WERI-Rb-1 (cell line): ENCODE measurements at places on chromosomes 6 and 20.

DNA sequence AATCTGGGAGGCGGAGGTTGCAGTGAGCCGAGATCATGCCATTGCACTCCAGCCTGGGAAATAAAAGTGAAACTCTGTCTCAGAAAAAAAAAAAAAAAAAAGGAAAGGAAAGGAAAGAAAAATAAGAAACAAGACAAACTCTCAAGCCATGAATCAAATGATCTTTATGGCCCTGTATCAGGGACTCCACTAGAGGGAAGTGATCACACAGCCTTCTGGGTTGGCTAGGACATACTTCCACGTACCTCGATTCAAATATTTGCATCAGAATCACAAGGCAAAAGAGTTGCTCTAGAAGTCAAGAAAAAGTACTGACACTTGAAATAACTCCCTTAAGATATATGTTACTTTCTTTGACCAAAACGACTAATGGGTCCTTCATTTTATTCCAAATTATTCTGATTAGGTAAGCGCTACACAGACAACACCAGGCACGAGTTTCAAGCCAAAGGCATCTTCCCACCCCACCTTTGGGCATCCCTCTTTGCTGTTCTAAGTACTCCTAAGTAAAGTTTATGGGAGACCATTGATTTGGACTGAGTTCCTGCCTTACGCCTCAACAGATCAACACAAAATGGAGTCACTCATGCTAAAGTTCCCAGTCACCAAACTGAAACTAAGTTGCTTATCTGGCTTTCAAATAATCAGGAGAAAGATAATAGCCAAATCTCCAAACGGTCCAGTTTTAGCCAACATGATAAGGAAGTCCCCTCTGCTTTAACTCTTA lies 77.5 kb upstream of the NT5E start:
- no peak for DNase-seq

- no peak for DNase-seq
Measured at GRCh38 chr6:88840796-88841539, 122.5 kb downstream of the RNGTT start.

- no peak for DNase-seq
Measured at GRCh38 chr6:146961831-146962230, 242.4 kb upstream of the STXBP5 start.

GRCh38 chr20:62156592-62157386 lies 13.2 kb downstream of the SS18L1 start:
- DNase-seq, result peak; percentile 93

DNA sequence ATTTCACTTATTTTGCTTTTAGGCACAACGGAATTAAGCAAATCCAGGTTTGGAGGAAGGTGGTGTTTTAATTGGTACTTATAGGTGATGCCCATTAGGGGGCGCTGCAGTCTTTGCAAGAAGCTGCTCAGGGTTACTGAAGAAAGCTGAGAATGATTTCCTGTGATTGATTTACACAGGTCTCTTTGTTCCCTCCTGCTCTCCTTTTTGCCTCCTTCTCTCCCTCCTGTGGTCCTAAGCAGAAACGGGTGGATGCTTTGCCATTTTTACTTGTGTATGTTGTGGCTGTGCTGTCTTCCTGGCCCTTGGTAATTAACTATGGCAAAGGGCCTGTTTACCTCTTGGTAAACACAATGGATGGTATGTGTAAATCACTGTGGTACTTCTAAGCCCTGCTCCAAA lies 97.8 kb downstream of the ANKS1A start:
- peak; percentile 85 for DNase-seq

DNA sequence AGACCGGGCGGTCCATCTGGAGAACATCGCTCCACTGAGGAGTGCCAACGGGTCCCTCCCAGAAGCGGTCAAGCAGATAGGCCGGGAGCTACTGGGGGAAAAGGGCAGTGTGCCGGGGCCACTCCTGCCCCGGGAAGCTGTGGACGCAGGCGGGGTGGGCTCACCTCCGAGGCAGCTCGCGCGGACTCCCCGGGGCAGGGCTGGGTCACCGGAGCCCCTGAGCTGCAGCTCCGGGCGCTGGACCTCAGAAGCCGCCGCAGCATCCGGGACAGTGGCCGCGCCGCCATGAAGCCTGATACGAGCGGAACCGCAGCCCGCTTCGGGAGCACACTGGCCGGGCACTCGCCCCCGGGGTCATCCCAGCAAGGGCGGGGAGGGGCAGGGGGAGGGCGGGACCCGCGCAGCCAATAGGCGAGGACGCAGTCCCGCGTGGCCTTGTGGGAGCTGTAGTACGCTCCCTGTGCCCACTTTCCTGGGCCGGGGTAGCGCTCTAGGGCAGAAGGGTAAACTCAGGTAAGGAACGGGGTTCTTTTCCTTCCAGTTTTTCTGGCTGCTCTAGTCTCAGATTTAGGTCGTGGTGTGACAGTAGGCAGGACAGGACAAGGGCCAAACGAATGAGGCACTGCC lies at the start of gene MOCS1:
MOCS1 (minus strand) TSS at position 332 of the 627 bp plus-strand sequence; CDS start at position 287, 45 bp downstream.
- DNase-seq, result peak; percentile 90

- DNase-seq, result no peak
Measured at GRCh38 chr20:35821807-35822242, 50.0 kb downstream of the PHF20 start.

GRCh38 chr6:84871925-84872324 lies 107.5 kb upstream of the TBX18 start:
- no peak for DNase-seq
